Smooth muscle cell of the umbilical artery (primary cell): ENCODE measurements at places on chromosomes 7 and 10. TPM values are rescaled to one million over a fixed set of nuclear protein-coding genes. Genes with fewer than 3 reads are reported as not detected.

RBP4 gene
- total RNA-seq, result 0.09 and 0.30 TPM in 2 replicates

CLRN3 gene
- not detected in 2 replicates for total RNA-seq

LIPM gene
- total RNA-seq, result not detected in 2 replicates

AKR1E2 gene
- total RNA-seq, result 11.9 and 22.6 TPM in 2 replicates

NYAP1 gene
- total RNA-seq, result 0.83 and 1.2 TPM in 2 replicates

CDK1 gene
- total RNA-seq, result 4.8 and 31.6 TPM in 2 replicates

LIPN gene
- not detected in 2 replicates for total RNA-seq

STAMBPL1 gene
- total RNA-seq, result 19.6 and 23.9 TPM in 2 replicates

CALCR gene
- total RNA-seq, result not detected in 2 replicates

AKR1C8 gene
- not detected in 2 replicates for total RNA-seq

RAMP3 gene
- total RNA-seq, result not detected in 2 replicates

ANKMY2 gene
- 24.1 and 40.6 TPM in 2 replicates for total RNA-seq

RGR gene
- not detected in 2 replicates for total RNA-seq

ATOH7 gene
- total RNA-seq, result not detected in 2 replicates

IQUB gene
- total RNA-seq, result 0.51 and 0.89 TPM in 2 replicates

C1QL3 gene
- total RNA-seq, result under 0.01 and 0.18 TPM in 2 replicates

SEC31B gene
- 3.2 and 3.9 TPM in 2 replicates for total RNA-seq

AKR1C3 gene
- total RNA-seq, result 1.2 TPM in 2 replicates
